ENCODE measurements at places on chromosomes 12 and 14.

DNA sequence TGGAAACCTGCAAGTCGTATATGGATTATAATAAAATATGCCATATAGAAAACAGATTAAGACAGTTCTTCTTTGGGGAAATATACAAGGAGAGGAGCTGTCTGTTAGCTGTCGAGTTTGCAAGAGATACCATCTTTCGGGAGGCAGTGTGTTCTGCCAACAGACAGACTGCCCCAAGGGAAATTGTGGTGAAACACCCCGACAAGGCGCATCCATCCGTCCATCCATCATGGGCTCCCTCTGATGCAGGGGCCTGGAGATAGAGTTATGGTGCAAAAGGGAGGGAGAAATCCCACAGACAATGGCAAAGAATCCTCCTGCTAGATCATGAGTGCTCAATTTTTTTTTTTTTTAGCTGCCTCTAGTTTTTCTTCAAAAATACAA lies 156.3 kb downstream of the DPF3 start:
- no peak for DNase-seq

DNA sequence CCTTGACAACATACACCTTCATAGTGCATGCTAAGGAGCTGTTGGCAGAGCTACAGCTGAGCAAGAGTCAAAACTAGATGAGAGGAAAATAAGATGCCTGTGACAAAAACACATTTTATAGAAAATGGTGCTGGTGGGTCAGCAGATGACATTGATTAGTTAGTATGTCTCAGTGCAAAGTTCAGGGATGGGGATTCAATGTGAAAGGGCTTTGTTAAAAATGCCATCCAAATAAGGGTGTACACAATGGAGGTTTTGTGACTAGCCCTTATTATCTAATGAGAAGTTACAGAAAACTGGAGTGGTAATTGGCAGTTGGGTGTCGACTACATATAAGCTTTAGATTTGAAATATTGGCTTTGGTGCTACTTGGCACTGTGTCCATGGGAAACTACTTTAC lies 169.0 kb downstream of the MON2 start:
- DNase-seq = no peak

- no peak for DNase-seq
Measured at GRCh38 chr12:111389635-111390034, 16.1 kb upstream of the SH2B3 start.

DNA sequence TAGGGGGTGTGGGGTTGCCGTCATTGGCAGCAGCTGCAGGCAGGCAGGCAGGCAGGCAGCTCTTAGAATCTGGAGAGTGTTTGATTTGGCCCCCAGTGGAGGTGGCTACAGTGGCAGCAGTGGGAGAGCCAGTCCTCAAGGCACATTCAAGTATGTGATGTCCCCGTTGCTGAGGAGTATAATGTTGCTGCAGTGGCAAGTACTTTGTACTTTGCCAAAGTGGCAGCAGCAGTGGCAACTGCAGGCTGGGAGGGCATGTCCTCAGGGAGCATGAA lies 147.1 kb downstream of the PAPOLA start:
- no peak for DNase-seq

DNA sequence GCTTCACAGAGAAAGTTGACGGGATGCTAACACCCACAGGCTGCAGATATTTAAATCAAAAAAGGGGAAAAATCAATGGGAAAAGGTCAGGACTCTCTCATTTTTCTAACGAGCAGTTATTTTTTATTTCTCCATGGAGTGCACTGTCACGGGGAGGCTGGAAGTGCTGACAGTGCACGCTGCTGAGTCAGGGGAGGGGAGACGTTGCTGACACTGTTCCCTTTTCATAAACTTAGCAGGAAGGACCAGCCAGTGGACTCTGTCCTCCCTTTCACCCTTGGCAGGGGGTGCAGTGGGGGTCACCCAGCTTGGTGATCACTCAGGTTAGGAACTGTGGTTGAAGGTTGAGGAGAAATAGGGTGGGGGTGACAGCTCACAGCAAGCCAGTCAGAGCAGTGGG lies 65.6 kb upstream of the FUT8 start:
- DNase-seq = no peak

DNA sequence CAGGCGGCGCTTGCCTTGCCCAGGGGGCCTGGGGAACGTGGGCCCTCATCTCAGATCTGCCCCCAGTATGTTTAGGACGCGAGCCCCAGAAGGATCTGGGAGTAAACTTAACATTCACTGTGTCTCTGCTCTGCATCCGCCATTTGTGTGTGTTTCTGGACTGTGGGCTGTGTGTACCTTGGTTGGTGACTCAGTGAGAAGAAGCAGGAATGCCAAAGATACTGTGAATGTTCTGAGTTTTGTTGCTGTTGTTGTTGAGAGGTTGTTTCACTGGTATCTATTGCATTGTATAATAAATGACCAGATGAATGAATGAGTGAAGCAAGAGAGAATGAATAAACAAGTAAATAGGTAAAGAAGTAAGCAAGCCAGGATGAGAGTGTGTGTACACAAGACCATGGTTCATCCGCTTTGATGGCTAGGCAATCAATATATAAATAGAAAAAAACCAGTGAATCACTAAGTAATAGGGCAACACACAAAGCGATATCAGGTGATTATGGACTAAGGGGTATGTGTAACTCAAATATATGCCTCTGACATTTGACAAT lies 20.5 kb downstream of the MEG3 start:
- no peak for DNase-seq

DNA sequence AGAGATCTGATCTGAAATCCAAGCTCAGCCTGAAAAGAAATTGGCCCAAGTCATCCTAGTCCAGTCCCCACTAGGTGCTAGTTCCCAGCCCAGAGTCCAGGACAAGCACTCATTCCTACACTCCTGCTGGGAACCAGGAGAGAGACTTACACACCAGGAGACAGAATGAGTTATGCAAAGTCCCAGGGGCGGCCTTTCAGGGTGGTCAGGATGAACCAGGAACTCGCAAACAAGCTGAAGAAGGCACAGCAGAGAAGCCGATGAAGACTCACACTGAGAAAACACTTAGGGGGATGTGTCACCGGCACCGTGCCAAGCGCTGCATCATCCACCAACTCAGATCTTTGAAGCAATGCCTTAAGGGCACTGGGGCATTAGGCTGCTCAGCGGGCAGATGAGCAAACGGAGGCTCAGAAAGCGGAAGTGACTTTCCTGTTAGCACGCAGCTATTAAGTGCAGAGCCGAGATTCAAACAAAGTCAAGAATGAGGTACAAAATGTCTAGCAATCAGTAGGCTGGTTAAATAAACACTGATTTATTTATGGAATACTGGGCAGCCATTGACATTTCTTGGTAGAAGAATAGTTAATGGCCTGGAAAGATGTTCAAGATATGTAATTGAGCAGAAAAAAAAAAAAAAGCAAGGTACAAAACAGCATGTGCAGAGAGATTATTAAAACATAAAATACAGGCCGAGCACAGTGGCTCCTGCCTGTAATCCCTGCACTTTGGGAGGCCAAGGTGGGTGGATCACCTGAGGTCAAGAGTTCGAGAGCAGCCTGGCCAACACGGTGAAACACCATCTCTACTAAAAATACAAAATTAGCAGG lies 78.7 kb downstream of the LRRC74A start:
- peak; percentile 74 for DNase-seq

DNA sequence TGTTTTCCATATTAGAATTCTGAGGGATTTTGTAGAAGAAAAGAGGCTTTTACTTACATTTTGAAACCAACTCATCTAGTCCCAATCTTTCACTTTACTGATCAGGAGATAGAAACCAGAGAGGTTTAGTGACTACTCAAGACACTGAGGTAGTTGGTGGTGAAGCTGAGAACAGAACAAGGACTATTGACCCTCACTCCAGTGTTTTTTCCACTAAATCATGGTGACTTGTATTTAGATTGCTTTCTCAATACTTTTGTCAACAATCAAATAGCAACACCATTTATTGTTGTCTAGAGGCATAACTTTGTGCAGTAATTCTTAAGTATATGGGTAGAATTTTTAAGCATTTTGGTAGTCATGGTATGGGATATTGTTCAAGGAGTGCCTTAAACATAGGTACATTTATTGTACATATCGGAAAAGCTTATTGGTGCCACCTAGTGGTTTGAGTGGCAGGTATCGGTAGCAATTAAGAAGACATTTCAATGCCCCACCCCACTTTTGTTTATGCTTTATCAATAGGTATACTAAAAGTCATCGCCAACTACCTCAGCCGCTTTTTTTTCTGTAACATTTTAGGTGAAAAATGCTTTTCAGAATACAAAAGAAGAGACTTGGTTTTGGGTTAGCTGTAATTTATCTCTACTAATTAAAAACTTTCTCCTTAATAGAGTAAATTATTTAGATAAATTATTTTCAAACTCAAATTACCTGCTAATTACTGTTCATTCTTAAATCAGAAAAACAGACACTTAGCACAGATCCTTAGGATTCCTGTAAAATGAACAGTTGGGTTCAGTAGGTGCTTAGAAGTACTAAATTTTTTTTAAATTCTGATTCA lies 47.3 kb upstream of the PAWR start:
- peak; percentile 36 for DNase-seq
